ENCODE measurements at places on chromosomes 12 and 14.
A peak's percentile ranks its signal among the peaks of the same experiment; 100 is the strongest.

- DNase-seq, result no peak
Observed at GRCh38 chr14:79598339-79598738, 613.0 kb downstream of the DIO2 start.

DNA sequence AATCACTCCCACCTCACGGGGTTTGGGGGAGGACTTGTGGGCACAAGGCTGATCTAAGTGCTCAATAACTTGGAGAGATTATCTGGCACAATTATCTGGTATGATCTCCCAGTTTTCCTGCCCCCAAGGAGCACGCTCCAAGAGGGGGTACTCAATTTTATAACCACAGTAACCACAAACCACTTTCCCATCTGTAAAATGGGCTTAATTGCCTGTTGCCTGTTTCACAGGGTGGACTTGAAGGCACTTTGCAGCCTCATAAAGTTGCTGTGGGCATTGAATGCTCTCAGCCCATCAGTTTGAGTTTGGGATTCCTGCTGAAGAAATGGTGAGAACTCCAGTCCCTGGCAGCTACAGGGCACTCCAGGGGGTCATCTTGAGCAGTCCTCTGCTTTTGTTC is 4.4 kb downstream of the SLC8B1 start:
- DNase-seq, result no peak

- peak; percentile 97 for DNase-seq
Observed at GRCh38 chr12:55996715-55997534, at the start of gene SUOX. SUOX (plus strand) TSS chr12:55997276; CDS start chr12:56002222, 4,946 bp downstream.

- DNase-seq, result no peak
Observed at GRCh38 chr12:78566456-78566855, 298.1 kb upstream of the SYT1 start.

DNA sequence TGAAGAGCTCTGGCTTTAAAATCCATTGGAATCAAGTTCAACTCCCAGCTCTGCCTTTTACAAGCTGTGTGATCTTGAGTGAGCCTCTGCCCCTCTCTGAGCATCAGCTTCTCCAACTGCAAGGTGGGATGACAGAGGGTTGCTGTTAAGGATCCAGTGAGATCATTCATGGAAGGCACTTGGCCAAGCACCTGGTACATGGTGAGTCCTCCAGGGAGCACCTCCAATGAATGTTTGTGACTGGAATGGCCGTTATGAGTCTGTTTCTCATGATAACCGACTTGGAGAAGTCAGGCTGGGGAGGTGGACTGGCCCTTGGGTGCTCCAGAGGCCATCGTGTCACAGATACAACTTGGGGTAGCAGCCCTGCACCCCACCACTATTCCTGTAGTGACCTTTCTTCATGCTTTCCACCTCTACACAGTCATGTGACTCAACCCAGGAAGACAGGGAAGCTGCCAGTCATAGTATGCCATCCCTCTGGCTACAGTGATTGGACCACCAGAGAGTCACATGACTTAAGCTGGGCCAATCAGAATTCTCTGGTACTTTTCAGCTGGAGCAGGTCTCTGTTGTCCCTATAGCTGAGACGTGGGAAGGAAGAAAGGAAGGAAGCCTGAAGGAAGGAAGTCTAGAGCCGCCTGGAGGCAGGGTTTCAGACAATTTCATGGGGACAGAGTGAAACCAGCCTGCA is 146.5 kb upstream of the MYL2 start:
- DNase-seq, result peak; percentile 11

GRCh38 chr12:29733060-29733459 is 50.7 kb downstream of the TMTC1 start:
- no peak for DNase-seq
